ENCODE measurements at places on chromosomes 13 and 19. TPM values are rescaled to one million over a fixed set of nuclear protein-coding genes. Genes with fewer than 3 reads are reported as not detected.

The HTR2A gene
- total RNA-seq, result not detected

The KANK2 gene
- 14.7 TPM for total RNA-seq

The PSG3 gene
- total RNA-seq, result not detected

The FPR3 gene
- not detected for total RNA-seq

The CEACAM1 gene
- total RNA-seq, result 1.4 TPM

The CGB5 gene
- total RNA-seq, result not detected

The FOSB gene
- total RNA-seq, result 15.4 TPM

The KLF1 gene
- total RNA-seq, result under 0.01 TPM

The SRRM5 gene
- total RNA-seq, result 0.07 TPM

The RGL3 gene
- 0.21 TPM for total RNA-seq

The ZNF491 gene
- total RNA-seq, result 0.34 TPM

The NANOS3 gene
- total RNA-seq, result 0.14 TPM

The CADM4 gene
- total RNA-seq, result 18.7 TPM

The FLT1 gene
- total RNA-seq, result not detected

The SMAD9 gene
- total RNA-seq, result 0.34 TPM

The PGLYRP2 gene
- total RNA-seq, result not detected

The NANOS2 gene
- total RNA-seq, result not detected

The PSG11 gene
- total RNA-seq, result not detected

The ZNF284 gene
- 1.7 TPM for total RNA-seq

The NCR1 gene
- total RNA-seq, result not detected

The TTC9B gene
- total RNA-seq, result under 0.01 TPM

The ANKLE1 gene
- total RNA-seq, result 0.64 TPM

All from nasal cavity respiratory epithelium epithelial cell of viscerocranial mucosa (primary cell).